ENCODE measurements at places on chromosomes 6 and 20.
A peak's percentile ranks its signal among the peaks of the same experiment; 100 is the strongest.

- DNase-seq, result no peak
Measured at GRCh38 chr6:25387483-25387882, 108.3 kb downstream of the CARMIL1 start.

DNA sequence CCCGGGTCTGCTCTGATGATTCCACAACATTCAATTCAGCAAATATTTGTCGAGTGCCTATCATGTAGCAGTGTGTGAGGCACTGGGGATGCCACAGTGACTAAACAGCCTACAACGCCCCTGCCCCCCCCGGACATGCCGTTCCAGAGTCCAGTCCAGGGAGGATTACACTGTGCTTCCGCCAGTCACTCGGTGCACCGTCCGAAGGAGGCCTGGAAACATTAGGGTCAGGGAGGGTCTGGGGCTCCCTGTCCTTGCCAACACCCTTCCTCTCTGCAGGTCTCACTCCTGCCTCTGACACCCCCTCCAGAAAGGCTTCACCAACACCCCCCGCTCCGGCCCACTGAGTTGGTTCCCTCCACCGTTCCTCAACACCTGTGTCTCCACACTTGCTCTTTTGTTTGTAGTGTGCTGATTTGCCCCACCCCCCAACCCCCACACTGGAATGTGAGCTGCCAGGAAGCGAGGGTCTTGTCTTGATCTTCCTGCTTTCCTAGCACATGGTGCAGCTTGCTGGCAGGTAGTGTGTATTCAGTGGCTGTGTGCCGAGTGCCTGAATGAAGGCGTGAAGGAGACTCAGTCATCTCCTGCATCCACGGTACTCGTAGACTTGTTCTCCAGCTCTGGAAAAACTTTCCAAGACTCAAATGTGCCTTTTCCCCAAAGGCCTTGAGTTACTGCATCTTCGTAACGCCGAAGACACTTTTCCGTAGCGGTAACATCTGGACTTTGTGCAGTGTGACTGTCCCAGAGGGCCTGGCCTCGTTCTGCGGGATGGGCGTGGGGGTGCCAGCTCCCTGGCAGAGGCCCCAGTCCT lies 150.4 kb downstream of the ZDHHC14 start:
- no peak for DNase-seq

GRCh38 chr20:58992911-58993310 lies 11.9 kb downstream of the NELFCD start:
- no peak for DNase-seq

- no peak for DNase-seq
Measured at GRCh38 chr6:96381246-96381645, 140.4 kb upstream of the UFL1 start.

- DNase-seq, result no peak
Measured at GRCh38 chr20:52996658-52997057, 24.5 kb downstream of the TSHZ2 start.

DNA sequence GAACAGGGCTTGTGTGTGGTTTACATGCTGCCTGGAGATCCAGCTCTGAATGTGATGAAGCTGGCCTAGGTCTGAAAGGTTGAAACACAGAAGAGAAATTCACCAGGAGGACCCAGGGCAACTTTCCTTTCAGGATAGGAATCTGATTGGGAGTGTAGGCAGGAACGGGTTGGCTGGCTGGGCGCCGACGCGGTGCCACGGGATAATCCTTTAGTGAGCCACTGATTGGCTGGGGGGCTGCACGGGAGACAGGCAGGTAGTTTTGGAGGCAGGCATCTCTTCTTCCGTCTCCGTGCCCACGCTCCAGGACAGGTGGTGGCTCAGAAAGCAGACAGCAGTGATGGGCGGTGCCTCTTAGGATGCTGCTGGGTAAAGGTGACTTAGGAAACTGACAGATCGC lies 294.6 kb downstream of the CDH4 start:
- DNase-seq, result no peak

GRCh38 chr6:55953335-55953734 lies 77.9 kb upstream of the BMP5 start:
- DNase-seq, result peak; percentile 33

- DNase-seq, result no peak
Measured at GRCh38 chr20:34748709-34749108, 44.6 kb downstream of the TP53INP2 start.

DNA sequence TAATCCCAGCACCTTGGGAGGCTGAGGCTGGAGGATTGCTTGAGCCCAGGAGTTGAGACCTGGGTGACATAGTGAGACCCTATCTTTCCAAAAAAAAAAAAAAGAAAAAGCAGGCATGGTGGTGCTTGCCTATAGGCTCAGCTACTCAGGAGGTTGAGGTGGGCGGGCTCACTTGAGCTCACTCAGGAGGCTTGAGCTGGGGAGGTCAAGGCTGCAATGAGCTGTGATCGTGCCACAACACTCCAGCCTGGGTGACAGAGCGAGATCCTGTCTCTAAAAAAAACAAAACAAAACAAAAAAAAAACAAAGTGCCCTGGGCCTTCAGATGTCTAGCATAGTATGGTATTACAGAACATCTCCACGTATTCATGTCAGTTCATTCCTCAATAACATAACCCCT lies 42.9 kb downstream of the ZFAND3 start:
- no peak for DNase-seq

GRCh38 chr6:93177438-93177837 lies 241.9 kb downstream of the EPHA7 start:
- DNase-seq, result no peak

- no peak for DNase-seq
Measured at GRCh38 chr6:159963111-159963510, 5.8 kb upstream of the IGF2R start.

DNA sequence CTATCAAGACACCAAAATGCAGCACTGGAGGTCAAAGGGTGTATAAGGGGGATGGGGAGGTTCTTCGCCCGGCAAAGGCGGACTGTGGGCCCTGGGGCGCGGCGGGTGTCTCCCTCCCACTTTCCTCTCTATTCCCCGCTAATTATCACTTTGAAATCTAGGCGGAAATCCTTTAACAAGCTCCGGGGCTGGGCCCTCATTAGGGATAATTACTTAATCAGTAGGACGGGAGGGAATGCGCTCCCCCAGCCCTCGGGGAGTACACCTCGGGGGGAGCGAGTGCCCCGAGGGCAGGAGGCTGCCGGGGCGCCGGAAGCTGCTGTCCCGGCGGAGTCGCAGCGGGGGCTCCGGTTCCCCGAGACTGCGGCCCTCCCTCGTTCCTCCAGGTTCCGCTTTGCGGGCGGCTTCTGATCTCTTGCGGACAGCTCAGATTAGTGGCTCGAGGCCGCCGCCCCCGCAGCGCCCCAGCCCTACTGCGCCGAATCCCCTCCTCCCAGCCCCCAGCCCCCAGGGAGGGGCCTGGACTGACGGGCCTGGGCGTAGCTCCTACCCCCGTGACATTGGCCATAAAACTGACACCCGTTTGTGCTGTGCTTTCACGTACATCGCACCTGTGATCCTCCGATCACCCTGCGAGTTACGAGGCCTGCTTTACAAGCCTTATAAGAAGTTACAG lies 14.7 kb downstream of the MUCL3 start:
- no peak for DNase-seq

GRCh38 chr6:80165143-80165542 lies 58.7 kb downstream of the BCKDHB start:
- no peak for DNase-seq

DNA sequence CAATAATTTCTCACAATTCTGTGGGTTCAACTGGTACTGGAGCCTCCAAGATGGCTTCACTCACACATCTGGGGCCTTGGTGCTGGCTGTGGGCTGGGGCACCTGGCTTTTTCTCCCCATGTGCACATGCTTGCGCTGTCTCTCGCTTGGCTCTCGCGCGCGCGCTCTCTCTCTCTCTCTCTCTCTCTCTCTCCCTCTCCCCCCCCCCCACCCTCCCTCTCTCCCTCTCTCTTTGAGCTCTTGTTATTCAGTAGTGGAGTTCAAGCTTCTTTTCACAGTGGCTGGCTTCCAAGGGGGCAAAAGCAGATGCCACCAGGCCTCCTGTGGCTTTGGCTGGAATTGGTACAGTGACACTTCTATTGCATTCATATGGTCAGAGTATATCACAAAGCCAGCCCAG lies 10.8 kb upstream of the TBCC start:
- DNase-seq, result no peak

GRCh38 chr20:14632906-14633305 lies 295.5 kb upstream of the FLRT3 start:
- DNase-seq, result no peak

- DNase-seq, result no peak
Measured at GRCh38 chr20:38790200-38791053, 15.1 kb upstream of the PPP1R16B start.

GRCh38 chr6:158772172-158772571 lies 47.0 kb downstream of the EZR start:
- DNase-seq, result no peak

GRCh38 chr6:13183415-13184088 lies 144.8 kb downstream of the TBC1D7 start:
- no peak for DNase-seq

DNA sequence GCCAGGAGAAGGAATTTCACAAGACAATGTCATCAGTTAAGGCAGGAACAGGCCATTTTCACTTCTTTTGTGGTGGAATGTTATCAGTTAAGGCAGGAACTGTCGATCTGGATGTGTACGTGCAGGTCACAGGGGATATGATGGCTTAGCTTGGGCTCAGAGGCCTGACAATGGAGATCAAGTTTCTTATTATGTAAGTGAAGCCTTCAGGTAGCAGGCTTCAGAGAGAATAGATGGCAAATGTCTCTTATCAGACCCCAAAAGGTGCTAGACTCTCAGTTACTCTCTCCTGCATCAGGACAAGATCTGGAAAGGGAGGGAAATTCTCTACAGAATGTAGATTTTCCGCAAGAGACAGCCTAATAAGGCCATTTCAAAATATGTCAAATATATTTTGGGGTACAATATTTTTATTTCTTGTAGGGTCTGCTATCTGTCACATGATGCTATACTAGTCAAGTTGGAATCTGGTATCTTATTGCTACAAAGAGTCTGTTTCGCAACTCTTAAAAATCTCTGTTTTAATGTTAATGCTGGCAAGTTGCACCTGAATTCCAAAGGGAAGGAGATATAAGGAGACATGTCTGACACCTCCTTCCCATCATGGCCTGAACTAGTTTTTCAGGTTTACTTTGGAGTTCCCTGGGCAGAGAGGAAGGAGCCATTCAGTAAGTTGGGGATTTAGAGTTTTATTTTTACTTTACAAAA lies 48.8 kb downstream of the TRDN start:
- no peak for DNase-seq

DNA sequence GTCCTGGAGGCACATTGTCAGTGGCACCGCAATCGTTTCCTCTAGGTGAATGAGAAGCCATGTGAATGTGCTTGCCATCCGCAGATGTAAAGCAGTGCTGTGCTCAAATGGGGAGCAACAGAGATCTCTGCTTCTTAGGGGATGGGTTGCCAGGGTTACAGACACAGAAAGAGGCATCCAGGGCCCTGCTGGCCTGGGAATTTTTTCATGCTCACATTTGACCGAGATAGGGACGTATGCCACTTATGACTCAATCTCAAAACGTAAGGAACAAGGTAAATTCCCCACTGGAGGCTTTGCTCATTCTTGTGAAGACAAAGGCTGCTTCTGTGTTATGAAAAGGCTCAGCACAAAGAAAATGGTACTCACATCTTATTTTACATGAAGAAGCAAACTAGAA lies 11.0 kb downstream of the C6orf118 start:
- DNase-seq, result no peak

DNA sequence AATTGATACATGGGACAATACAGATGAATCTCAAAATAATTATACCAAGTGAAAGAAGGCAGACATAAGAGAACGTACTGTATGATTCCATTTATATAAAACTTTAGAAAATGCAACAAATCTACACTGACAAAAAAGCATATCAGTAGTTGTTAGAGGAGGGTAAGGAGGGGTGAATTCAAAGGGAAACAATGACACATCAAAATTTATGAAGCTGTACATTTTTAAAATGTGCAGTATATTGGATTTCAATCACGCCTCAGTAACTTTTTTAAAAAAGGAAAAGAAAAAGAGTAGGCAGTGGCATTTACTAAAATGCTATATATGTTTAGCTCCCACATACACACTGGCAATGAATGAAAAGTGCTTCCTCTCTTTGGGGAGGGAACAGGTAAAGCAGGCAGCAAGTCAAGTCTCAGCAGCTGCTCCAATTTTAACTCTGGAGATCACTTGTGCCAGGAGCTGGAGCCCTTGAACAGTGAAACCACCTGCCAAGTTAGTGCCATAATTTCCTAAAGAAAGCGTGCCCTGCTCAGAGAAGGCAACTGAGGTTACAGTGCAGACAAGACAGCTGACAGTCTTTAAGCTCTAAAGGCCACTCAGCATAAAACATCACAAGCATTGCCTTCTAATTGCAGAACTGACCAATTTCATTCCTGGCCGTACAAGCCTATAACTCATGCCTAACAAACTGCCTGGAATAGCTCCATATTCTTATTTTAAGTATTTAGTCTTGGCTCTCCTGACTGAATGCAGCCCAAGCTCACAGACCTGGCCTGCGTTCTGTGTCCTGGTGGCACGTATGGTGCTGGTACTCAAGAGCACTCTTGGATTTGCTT lies 10.9 kb downstream of the FKBP1A start:
- no peak for DNase-seq

GRCh38 chr6:4698901-4699659 lies 77.1 kb upstream of the CDYL start:
- no peak for DNase-seq

- no peak for DNase-seq
Measured at GRCh38 chr20:24449026-24449720, 20.3 kb upstream of the SYNDIG1 start.

DNA sequence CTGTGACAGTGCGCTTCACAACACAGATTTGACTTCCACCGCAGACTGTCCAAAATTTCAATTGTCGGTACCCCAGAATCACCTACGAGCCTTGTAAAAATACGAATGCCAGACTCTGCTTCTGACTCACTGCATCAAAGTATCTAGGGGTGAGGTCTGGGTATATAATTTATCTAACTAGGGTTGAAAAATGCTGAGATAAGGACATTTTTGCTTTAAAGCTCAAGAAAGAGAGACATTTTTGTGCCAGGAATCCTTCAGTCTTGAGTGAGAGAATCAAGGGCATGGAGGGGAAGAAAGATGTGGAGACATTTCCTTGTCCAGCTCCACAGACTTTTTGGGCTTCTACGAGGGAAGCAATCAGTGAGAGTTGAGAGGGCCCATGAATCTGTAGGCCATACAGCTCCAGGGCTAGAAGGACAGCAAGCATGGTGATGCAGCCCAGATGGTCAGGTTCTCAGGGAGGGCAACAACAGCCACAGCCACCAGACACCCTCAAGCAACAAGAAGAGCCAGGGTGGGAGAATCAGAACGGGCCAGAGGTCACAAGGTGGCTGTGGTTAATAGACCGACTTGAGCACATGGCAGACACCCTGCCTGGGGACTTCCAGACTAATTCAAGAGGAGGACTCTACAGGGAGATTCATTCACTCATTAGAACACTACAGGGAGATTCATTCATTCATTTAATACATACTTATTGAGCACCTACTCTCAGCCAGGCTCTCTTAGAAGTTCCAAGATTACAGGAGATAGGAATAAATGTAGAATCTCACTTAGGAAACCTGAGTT lies 211.1 kb upstream of the PRDM1 start:
- no peak for DNase-seq

All from AG04450 (cell line).